NCI-H1417 treated with DMSO at 0.1 percent for 48 hours (cell line): ENCODE measurements at places on chromosomes 1 and 21.

DNA sequence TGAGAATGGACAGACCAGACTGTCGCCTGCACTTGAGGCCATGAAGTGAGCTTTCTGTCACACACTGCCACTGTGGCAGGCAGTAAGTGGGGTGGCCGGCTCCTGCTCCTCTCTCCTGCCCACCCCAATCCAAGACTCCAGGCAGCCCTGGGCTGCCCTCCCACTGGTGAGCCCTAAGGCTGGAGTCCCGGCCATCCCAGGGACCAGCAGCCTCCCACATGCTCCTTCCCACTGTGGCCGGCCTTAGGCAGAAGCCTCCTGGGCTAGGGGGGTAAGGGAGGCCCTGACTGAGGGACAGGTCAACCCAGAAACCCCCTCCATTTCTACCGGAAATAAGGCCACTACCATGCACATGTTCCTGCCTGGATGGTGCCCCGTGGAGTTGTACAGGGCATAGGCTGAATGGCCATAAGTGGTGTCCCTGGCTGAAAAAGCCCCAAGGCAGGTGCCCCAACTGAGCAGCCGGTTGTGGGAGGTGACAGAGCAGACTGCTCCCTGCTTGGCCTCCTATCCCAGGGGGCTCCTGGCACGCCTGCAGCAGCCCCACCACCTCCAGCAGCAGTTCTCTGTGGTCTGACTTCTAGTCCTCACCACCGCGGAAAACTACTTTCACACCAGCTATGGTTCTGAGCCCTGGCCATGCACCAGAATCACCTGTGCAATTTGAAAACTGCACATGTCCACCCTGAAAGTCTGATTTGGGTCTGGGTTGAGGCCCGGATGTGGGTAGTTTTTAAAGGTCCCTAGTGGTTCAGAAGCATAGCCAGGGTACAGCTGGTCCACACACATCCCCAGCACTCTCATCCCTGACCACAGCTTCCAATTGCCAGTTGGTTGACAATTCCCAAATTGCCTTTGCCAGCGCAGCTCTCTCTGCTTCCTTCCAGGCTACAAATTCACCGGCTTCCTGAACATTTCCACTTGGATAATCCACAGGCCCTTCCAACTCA is 1.6 kb upstream of the ARTN start:
- DNase-seq: no peak

GRCh38 chr1:21097729-21098128 is 79.0 kb downstream of the EIF4G3 start:
- DNase-seq: no peak

GRCh38 chr1:244239261-244239770 is 188.2 kb downstream of the ZBTB18 start:
- no peak for DNase-seq

DNA sequence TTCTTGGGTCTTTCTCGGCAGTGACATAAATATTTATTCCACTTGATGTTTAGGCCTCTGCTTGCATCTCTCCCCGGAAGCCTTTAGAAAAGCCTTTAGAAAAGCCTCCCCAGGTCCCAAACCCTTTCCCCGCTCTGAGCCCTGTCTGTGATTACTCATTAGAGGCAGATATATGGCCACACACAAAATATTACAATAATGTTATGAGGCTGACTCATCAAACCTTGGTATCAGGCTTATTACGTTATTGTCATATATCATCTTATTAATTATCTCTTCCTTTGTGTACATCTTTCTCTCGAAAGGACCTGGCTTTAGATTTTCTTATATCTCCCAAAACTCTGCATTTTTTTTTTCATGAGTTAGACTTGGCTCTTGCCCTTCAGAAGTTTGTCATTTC is 69.5 kb downstream of the FGGY start:
- DNase-seq: no peak

DNA sequence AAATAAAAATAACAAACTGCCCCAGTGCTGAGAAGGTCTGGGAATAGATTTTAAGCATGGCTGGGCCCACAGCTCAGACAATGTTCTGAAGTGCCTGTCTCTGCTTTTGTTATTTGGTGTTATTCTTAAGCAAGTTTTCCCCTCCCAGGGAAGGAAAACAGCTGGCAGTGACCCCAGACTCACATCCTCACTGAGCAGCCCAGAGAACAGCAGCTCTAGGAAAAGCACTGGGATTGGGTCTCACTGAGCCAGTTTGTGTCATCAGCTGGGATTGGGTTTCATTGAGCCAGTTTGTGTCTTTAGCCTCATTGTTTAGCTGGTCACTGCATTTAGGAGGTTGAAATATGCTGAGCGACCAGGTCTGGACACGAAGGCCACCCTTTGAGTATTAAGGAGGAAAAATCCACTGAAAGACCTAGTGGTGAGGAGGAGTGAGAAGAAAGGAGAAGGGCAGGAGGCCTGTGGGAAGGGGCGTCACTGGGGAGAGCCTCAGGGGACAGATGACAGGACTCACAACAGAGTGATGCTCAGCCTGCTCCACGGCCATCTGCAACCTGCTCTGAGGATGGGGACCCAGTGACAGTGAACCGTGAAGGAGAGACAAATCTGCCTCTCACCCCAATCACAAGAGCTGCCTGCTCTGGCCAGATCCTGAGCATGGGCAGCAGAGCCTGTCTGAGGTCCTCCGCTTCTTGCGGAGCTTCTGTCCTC is 103.8 kb downstream of the TOMM20 start:
- no peak for DNase-seq

GRCh38 chr1:211928290-211928801 is 97.8 kb upstream of the LPGAT1 start:
- DNase-seq: no peak

DNA sequence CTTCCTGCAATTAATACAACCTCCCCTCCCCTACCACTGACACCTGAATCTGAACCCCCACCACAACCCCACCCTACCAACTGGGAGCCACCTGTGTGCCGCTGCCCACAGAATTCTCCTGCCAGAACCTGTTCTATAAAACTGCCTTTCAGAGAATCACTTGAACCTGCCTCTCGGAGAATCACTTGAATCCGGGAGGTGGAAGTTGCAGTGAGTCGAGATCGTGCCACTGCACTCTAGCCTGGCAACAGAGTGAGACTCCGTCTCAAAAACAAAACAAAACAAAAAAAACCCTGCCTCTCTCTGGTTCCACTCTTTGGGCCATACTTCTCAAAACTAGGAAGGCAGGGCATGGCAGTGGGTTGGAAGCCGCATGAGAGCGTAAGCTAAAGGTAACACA is 5.7 kb downstream of the URB1 start:
- DNase-seq: no peak

GRCh38 chr21:45436351-45437065 is 31.5 kb downstream of the COL18A1 start:
- no peak for DNase-seq

DNA sequence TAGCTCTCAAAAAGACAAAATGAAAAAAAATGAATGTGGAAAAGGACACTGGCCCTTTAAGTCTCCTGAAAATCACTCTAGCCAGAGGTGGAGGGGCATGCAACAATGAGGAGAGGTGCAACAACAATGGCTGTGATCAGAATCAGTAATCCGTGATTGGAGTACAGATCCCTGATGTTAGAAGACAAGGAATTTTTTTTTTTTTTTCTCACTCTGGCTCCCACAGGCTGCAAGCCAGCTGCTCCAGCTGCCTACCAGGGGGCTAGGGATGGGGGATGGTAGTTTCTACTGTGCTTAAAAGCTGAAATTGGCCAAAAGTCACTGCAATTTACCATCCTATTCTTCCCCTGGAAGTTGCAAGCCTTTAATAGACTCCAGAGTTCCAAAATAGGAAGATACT is 54.5 kb downstream of the STYXL2 start:
- no peak for DNase-seq

DNA sequence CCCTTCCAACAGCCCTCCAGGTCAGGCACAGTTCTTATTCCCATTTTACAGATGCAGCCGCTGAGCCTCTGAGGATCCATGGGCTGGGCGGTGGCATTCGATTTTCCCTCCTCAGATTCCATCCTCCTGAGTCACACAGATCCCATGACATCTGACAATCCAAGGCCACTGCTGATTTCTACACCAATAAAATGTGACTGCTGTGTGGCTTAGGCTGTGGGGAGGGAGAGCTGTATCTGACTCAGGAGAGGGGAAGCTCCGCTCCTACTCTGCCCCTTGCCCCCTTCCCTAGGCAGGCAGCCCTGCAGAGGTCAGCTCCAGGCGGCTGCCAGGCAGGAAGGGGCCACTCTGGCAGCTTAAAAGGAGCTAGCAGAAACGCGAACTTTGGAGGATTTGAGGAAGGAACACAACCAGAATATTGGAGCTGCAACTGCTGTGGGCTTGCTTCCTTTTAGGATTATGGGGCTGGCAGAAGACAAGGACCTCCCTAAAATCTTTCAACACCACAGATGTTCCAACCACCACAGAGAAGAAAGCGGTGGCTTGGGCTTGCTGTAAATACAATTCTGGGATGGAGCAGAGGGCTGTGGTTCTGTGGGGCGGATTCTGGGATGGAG is 50.0 kb downstream of the MRPL37 start:
- DNase-seq: no peak

- DNase-seq: no peak
These were observed 1.8 kb downstream of the TTLL10 start for GRCh38 chr1:1175221-1176062.

DNA sequence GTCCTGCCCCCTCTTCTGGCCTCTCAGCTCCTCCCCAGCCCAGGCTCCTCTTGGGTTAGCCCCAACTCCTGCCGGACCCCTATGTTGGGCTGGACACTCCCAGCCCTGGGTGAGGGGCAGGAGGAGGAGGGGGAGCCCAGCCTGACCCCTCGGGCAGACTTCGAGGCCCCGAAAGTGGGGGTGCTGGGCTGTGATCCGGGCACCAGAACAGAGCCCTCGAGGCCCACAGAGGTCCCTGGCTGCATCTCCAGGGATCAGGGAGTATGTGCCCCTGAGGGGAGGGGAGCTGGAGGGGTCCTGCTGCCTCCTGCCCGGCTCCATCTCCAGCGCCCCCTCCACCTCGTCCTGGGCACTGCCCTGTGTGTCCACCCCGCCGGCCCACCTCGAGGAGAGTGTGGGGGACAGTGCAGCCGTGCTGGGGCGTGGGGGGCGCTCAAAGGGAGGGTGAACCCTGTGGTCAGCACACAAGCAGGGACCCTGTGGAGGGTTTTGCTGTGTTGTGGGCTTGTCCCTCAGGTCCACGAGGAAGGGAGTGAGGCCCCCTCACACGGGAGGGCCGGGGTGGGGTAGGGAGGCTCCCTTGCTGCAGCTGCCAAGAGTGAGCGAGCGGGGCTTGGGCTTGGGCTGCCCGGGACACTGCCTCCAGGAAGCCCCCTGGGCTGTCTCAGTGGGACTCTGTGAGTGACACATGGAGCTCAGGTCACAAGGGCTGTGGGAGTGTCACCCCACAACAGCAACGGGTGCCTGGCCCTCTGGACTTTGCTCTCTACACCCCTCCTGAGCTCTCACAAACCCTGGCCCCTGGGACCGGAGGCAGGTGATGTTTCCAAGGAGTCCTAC is 54.4 kb downstream of the COL18A1 start:
- no peak for DNase-seq

DNA sequence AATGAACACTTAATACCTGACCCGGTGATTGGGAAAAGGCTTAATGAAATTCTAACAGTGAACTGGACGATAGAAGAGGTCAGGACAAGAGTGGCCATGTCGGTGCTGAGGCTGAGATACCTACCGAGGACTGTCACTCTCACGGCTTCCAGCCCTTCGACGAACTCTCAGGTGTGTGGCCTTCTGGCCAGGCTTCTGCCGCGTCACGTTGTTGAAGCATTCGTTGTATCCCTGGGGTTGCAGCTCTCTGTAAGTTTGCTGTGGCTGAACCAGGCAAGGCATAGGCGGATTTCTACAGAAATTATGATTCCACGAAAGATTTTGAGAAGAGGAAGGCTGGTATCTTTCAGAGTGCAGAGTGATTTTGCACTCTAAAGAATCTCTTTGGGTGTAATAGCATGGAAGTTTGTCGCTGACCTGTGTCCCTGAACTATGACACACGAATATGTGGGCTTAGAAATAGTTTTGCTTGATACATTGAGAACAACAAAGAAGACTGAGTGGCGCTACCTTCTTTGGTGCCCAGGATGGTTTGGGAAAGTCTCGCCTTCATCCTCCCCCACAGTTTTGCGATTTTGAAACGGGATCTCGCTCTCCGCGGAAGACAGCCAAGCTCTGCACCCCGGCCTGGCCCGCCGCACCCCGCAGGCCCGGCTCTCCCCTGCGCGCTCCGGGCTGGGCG is 403 bp upstream of the EPHX4 start:
- DNase-seq: no peak

- no peak for DNase-seq
These were observed 82.9 kb downstream of the ARID4B start for GRCh38 chr1:235244974-235245592.

DNA sequence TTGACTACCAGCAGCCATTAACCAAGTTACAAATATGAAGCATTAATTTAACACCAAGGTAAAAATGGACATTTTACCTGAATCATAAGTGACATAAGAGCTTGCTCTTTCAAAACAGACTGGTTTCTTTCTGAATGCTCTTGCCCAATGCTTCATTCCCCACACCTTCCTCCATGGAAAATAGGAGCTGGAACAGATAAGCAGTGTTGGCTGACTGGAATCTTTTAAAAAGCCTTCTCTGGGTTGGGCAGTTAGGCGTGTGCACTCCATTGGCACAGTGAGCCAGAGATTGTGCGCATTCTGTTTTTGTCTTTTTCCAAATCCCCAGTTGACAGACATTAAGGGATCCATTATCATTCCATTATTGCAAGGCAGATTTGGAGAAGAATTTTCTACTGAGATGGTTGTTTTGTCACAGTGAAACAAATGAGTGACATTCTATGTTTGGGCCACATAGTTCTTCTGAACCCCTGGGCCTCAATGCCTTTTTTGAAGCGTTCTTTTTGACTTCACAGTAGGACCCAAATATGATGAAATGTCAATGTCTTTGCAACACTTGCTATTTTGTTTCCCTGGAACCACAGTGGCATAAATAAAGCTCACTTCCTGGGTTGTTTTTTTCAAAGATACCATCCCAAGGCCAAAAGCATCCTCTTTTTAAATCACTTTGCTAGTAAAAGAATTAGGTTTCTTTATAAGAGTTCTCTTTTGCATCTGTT is 32.3 kb downstream of the LRRC8B start:
- DNase-seq: no peak

DNA sequence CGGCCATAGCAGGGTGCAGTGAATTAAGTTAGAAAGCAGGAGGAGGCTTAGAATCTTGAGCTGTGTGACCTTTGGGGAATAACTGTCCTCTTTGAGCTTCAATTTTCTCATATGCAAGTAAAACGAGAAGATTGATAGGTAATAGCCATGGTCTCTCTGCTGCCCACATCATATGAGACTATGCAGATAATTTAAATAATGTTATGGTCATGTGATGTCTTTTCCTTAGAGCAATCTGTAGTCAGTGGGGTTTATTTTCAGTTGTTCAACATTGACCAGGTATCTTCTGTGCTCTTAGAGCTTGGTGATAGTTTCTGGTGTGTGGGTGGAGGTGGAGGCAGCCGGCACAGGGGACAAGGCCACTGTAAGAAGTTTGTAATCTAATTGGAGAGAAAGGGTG is 537.1 kb downstream of the KIF26B start:
- DNase-seq: no peak

GRCh38 chr1:112991402-112992120 is 35.6 kb upstream of the SLC16A1 start:
- DNase-seq: no peak

- DNase-seq: no peak
These were observed 154.2 kb upstream of the RUNX1 start for GRCh38 chr21:35203093-35203977.

GRCh38 chr1:184061396-184062003 is 10.0 kb downstream of the TSEN15 start:
- DNase-seq: no peak
